ENCODE measurements at places on chromosomes 16 and 17. TPM values are rescaled to one million over a fixed set of nuclear protein-coding genes. Genes with fewer than 3 reads are reported as not detected.

DNA sequence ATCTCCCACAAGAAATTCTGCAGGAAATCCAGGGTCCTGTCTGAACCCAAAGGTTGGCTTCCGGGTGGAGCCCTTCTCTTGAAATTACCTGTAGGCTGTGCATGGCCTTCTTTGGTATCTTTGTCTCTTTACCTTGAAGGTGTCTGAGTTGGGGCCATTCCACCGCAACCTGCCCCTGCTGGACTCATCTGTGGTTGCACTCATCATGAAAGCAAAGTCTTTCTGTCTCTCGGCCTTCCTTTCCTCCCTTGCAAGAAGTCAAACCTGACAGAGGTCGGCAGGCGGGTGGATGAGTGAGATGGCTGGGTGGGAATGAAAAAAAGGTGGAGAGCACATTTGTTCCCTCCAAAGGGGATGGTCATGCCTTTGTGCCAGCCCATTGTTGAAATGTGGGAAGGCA, 25.1 kb downstream of the SALL1 start:
- no peaks in the 10 kb centered on the region for H3K4me1 ChIP-seq
- H3K4me3 ChIP-seq: no peak overlapping the region
- DNase-seq: no peak
- no peaks in the 10 kb centered on the region for H3K36me3 ChIP-seq

DNA sequence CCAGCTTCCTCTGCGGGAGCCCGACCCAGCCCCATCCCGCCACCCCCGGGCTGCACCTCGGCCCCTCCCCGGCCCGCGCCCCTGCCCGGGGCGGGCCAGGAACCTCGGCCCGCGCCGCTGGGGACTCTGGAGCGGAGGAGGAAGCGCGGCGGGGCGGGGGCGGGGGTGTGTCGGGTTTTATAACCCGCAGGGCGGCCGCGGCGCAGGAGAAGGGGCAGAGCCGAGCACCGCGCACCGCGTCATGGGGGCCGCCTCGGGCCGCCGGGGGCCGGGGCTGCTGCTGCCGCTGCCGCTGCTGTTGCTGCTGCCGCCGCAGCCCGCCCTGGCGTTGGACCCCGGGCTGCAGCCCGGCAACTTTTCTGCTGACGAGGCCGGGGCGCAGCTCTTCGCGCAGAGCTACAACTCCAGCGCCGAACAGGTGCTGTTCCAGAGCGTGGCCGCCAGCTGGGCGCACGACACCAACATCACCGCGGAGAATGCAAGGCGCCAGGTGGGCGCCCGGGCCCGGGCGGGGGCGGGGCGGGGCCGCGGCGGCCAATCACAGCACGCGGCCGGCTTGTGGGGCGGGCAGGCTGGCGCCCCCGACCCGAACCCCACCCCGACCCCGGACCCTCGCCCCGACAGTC, at the start of gene ACE:
TSS of gene ACE (plus strand) at position 208 of the 626 bp plus-strand sequence. CDS start at position 242, 34 bp downstream.
- peaks cover 15% of the 10 kb centered on the region for H3K4me1 ChIP-seq
- H3K4me3 ChIP-seq: peak within 1 kb of the TSS; percentile 53
- peak within 1 kb of the TSS; percentile 58 for H3K27ac ChIP-seq
- H3K27me3 ChIP-seq: peaks cover 11% of the 10 kb centered on the region
- no peaks in the 10 kb centered on the region for H3K36me3 ChIP-seq

- peaks cover 10% of the 10 kb centered on the region for H3K36me3 ChIP-seq
- H3K27ac ChIP-seq: peak overlapping the region; percentile 91
- peaks cover 39% of the 10 kb centered on the region for H3K4me1 ChIP-seq
- no peaks in the 10 kb centered on the region for H3K27me3 ChIP-seq
These were observed 11.4 kb upstream of the MRPS23 start for GRCh38 chr17:57861000-57861789.

DNA sequence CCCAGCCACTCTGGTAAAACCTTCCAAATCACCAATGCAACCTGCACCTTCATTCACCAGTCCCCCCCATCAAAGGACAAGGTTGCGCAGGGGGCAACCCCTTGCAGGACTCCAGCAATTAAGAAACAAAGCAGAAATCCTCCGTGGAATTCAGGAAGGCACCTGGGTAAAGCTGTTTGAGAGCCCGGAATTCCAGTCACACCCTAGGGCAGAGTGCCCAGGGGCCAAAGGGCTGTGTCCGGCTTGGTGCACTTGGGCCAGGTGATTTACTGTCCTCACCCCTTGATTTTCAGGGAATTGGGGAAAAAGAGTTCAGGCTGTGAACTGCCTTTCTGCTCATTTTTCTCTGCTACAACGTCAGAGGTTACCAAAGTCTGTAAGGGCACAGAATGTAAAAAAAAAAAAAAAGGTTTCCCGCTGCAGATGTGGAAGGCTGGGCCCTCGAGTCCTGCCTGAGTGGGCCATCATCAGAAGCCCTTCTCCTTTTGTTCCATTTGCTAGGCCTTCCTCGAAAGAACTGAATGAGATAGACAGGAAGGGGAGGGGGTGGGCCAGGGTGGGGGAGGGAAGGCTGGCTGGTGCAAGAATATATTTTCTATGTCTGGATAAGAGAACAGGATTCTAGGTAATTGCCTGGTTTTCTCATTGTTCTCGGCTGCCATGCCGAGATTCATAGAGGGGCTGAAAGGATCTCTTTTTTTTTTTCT, 266.5 kb upstream of the PSMD7 start:
- no peak for DNase-seq
- no peak overlapping the region for H3K4me3 ChIP-seq
- no peak overlapping the region for H3K27ac ChIP-seq
- H3K4me1 ChIP-seq: no peaks in the 10 kb centered on the region
- no peaks in the 10 kb centered on the region for H3K27me3 ChIP-seq

GRCh38 chr17:16872351-16873173, 99.4 kb downstream of the TNFRSF13B start:
- no peaks in the 10 kb centered on the region for H3K4me1 ChIP-seq
- no peak overlapping the region for H3K4me3 ChIP-seq
- no peaks in the 10 kb centered on the region for H3K36me3 ChIP-seq
- no peak overlapping the region for H3K27ac ChIP-seq
- H3K27me3 ChIP-seq: no peaks in the 10 kb centered on the region

DNA sequence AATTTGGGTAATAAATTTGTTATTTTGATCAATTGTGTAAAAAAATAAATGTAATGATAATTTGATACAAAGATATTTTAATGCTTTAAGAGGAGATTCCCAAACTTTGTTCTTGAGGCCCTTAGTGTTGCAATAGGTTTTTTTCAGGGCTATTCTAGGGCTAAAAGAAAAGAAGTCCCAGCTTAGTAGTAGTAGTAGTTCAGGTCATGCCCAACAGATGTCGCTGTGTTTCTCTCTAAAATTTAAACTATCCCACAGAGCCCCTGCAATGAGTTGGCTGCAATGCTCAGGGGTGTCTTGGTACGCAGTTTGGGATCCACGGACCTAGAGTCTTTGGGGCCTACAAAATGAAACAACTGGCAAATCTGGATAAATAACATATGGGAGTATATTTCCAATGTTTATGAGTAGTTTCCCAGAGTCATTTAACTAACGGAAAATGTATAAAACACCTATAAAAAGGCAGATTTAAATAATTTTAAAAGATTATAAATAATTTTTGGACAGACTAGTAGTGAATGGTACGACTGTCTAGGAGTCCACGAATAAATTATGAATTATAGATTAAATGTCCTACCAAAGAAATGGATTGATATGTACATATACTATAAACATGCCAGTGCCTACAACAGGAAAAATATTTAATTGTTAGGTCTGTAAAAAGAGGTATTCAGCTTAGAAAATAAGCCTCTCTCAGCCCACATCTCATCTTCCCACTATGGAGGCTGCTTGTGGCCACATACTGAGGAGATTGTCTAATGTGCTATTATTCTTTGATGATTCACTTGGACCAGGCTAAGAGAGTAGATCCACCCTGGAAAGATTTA, 228.5 kb upstream of the PMFBP1 start:
- H3K4me1 ChIP-seq: no peaks in the 10 kb centered on the region
- no peaks in the 10 kb centered on the region for H3K27me3 ChIP-seq
- no peaks in the 10 kb centered on the region for H3K36me3 ChIP-seq
- no peak overlapping the region for H3K4me3 ChIP-seq
- H3K27ac ChIP-seq: no peak overlapping the region
- DNase-seq: no peak

DNA sequence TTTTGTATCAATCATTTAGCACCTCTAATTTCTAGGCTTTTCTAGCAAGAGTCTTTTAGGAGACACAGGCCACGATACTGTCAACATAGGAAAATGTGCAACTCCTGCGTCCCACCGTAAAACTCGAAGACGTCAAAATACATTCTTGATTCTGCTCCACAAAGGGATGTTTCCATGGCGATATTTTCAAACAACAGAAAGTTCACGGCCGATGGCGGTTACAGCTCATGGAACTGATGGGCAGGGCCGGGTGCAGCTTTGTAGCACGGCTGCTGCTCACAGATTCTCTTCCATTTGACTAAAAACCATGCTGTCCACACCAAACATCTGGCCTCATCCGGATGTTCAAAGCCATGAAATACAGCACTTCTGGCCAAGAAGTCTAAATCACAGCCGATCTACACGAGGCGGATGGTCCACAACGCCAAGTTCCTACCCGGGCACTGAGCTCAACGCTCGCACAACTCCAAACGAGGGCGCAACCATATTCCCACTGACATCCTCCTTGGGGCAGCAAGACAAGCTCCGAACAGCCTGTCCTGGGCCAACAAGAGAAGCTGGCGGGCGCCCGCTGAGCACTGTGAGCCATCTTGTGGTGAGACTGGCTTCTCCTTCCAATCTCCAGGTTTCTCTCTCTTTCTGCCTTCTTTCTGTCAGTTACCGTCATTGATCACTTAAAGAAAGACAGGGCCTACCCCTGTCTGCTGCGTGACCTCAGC, 79.8 kb downstream of the ZNF778 start:
- no peak overlapping the region for H3K4me3 ChIP-seq
- no peak for DNase-seq
- H3K4me1 ChIP-seq: peaks cover 65% of the 10 kb centered on the region
- H3K36me3 ChIP-seq: no peaks in the 10 kb centered on the region
- no peak overlapping the region for H3K27ac ChIP-seq
- H3K27me3 ChIP-seq: no peaks in the 10 kb centered on the region

GRCh38 chr17:44053125-44053872, 13.2 kb downstream of the LSM12 start:
- H3K36me3 ChIP-seq: no peaks in the 10 kb centered on the region
- H3K27ac ChIP-seq: no peak overlapping the region
- DNase-seq: no peak
- H3K4me1 ChIP-seq: peaks cover 3% of the 10 kb centered on the region

DNA sequence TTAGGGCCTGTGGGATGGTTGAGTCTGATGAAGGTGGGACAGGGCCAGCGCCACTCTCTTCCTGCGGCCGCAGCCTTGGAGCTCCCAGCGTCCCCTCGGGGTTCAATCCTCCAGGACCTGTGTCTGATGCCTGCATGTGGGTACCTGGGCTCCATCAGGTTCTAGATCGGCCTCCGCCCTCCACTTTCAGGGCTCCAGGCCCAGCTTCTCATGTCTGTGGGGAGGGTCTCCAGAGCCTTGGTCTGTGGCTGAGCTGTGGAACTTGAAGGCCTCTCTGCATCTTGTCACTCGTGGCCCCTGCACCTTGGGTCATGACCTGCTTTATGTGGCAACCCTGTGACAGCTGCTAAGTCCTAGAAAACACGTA, 89.8 kb upstream of the ZNF750 start:
- no peak for DNase-seq
- H3K36me3 ChIP-seq: peaks cover 82% of the 10 kb centered on the region
- peaks cover 3% of the 10 kb centered on the region for H3K4me1 ChIP-seq
- H3K4me3 ChIP-seq: no peak overlapping the region

DNA sequence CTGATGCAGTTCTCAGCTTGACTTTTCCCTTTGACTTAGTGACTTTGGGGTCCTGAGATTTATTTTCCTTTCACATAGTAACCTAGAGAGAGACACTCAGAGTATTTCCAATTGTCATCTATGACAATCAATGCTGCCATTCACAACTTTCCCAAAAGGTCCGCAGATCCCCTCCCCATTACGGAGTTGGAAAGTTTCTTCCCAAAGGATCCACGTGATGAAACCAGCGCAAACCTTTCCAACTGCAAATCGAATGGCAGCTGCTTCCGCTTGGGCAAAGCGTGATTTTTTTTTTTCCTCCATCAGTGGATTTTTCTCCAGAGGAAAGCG, 538 bp upstream of the FCSK start:
- H3K4me1 ChIP-seq: peaks cover 20% of the 10 kb centered on the region
- H3K27me3 ChIP-seq: no peaks in the 10 kb centered on the region
- no peaks in the 10 kb centered on the region for H3K36me3 ChIP-seq

GRCh38 chr16:13120557-13120956, 219.2 kb downstream of the SHISA9 start:
- H3K27ac ChIP-seq: no peak overlapping the region
- no peaks in the 10 kb centered on the region for H3K27me3 ChIP-seq
- no peaks in the 10 kb centered on the region for H3K4me1 ChIP-seq
- no peak overlapping the region for H3K4me3 ChIP-seq
- no peak for DNase-seq

- DNase-seq: no peak
- no peak overlapping the region for H3K4me3 ChIP-seq
- no peaks in the 10 kb centered on the region for H3K36me3 ChIP-seq
- H3K27me3 ChIP-seq: no peaks in the 10 kb centered on the region
- H3K4me1 ChIP-seq: no peaks in the 10 kb centered on the region
These were observed 385.2 kb upstream of the ZFHX3 start for GRCh38 chr16:73432850-73433730.

DNA sequence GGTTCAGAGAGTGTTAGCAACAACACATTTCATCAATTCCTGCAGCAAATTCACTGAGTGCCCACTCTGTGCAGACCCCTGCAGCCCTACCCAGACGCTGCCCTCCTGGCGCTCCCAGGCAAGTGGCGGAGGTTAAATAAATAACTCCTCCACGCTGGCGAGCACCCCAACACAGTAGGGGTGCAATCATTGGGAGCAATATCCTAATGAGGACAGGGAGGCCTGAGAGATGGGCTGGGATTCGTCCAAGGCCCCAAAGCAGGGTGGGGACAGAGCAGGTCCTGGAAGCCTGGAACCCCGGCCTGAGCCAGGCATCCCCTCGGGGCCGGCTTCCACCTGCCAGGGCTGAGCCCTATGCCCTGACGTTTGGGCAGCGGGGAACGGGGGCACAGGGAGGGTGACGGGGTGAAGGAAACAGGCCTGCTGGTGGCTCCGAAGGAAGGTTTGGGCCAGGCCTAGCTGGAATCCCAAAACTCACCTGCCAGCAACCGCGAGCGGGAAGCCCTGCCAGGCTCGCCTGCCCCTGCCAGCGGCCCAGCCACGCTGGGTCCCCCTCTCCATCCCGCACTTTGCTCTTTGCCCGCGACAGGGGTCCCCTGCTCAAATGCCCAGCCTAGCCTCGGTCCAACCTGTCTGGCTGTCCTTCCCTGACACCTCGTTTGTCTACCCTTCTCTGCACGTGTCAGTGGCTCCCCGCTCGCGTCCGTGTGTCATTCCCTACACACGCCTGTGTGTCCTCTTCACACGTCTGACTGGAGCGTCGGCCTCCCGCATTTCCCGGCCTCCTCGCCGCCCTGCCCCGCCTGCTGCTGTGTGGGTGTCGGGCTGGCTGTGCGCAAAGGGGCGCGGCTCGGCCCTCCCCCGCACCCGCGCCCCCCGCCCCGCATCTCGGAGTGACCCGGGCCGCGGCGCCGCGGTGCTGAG, 721 bp upstream of the BEAN1 start:
- no peaks in the 10 kb centered on the region for H3K36me3 ChIP-seq
- no peaks in the 10 kb centered on the region for H3K4me1 ChIP-seq
- DNase-seq: no peak
- H3K27me3 ChIP-seq: peaks cover 38% of the 10 kb centered on the region
- H3K27ac ChIP-seq: no peak overlapping the region

PERCC1 gene
- total RNA-seq: not detected

DUSP3 gene
- total RNA-seq: 184 TPM

ERCC4 gene
- 11.5 TPM for total RNA-seq

RGS9 gene
- 1.2 TPM for total RNA-seq

PIPOX gene
- 0.42 TPM for total RNA-seq

TBC1D28 gene
- total RNA-seq: not detected

TBC1D3E gene
- not detected for total RNA-seq

KRTAP2-2 gene
- not detected for total RNA-seq

KRTAP17-1 gene
- not detected for total RNA-seq

EPX gene
- total RNA-seq: not detected

CX3CL1 gene
- total RNA-seq: 15.7 TPM

Measured in gastrocnemius medialis (tissue), 4 donors.